Activated naive CD8-positive, alpha-beta T cell treated with anti-CD3 and anti-CD28 coated beads, Interleukin-2, amount 10 ng/mL, durations not matched to agents 7 days and 5 days (primary cell): ENCODE measurements at places on chromosomes 2 and 18. TPM values are rescaled to one million over a fixed set of nuclear protein-coding genes. Genes with fewer than 3 reads are reported as not detected.

Gene SKOR2
- not detected for total RNA-seq

Gene GALNT5
- not detected for total RNA-seq

Gene GALR1
- not detected for total RNA-seq

Gene LCT
- total RNA-seq: 0.14 TPM

Gene CLEC4F
- not detected for total RNA-seq

DNA sequence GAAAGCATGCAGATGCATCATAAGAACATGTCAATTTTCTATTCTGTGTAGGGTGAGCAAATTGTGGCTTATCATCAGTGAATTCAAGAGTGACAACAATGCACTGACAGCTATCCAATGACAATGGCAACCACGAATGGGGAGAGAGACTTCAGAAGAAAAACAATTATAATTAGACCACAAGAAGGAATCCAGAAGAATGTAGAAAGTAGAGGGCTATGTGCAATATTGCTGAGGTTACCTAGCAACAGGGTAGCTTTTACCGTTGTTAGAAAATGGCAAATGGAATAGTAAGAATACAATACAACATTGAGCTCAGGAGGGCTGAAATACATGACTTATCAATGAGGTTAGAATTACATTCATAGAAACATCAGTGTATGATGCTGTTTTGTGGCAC is 71.1 kb upstream of the SESTD1 start:
- no peak overlapping the region for H3K27ac ChIP-seq
- no peaks in the 10 kb centered on the region for H3K36me3 ChIP-seq
- H3K4me1 ChIP-seq: no peaks in the 10 kb centered on the region
- no peak for DNase-seq
- peaks cover 24% of the 10 kb centered on the region for H3K27me3 ChIP-seq
- H3K4me3 ChIP-seq: no peak overlapping the region

- H3K36me3 ChIP-seq: no peaks in the 10 kb centered on the region
- H3K27ac ChIP-seq: no peak overlapping the region
- no peaks in the 10 kb centered on the region for H3K4me1 ChIP-seq
- no peaks in the 10 kb centered on the region for H3K27me3 ChIP-seq
Observed at GRCh38 chr2:52857722-52858121, 909.9 kb upstream of the CHAC2 start.

- no peak overlapping the region for H3K4me3 ChIP-seq
- H3K36me3 ChIP-seq: no peaks in the 10 kb centered on the region
- no peaks in the 10 kb centered on the region for H3K27me3 ChIP-seq
- no peak overlapping the region for H3K27ac ChIP-seq
- no peak for DNase-seq
Observed at GRCh38 chr18:56458770-56459712, 179.4 kb downstream of the TXNL1 start.

GRCh38 chr2:192655916-192656315 is 461.2 kb upstream of the TMEFF2 start:
- no peak for DNase-seq
- no peaks in the 10 kb centered on the region for H3K36me3 ChIP-seq
- no peaks in the 10 kb centered on the region for H3K27me3 ChIP-seq

DNA sequence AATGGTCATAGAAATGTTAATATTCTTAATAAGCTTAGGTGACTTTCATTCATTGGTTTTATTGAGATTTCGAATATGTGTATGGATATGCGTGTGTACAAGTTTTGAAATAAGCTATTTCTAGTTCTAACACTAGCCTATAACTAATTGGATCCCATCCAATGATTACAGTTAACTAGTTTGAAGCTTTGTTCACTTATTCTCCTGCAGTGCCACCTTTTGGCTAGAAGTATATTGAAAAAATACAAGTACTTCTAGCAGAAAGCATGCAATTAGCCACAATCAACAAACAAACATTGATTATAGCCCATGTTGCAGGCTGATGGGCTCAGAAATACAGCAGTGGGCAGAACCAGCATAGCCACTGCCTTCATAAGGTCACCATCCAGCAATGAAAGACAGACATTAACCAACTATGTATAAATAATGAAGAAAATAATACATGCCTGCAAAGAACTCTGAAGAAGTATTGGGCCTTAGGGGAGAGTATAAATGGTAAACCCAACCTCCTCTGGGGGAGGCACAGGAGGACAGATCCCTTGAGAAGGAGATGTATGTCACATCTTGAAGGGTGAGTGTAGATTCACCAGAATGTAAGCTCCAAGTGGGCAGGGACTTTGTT is 5.1 kb upstream of the PIEZO2 start:
- H3K27ac ChIP-seq: no peak overlapping the region
- no peak for DNase-seq
- H3K4me3 ChIP-seq: no peak overlapping the region
- no peaks in the 10 kb centered on the region for H3K36me3 ChIP-seq

DNA sequence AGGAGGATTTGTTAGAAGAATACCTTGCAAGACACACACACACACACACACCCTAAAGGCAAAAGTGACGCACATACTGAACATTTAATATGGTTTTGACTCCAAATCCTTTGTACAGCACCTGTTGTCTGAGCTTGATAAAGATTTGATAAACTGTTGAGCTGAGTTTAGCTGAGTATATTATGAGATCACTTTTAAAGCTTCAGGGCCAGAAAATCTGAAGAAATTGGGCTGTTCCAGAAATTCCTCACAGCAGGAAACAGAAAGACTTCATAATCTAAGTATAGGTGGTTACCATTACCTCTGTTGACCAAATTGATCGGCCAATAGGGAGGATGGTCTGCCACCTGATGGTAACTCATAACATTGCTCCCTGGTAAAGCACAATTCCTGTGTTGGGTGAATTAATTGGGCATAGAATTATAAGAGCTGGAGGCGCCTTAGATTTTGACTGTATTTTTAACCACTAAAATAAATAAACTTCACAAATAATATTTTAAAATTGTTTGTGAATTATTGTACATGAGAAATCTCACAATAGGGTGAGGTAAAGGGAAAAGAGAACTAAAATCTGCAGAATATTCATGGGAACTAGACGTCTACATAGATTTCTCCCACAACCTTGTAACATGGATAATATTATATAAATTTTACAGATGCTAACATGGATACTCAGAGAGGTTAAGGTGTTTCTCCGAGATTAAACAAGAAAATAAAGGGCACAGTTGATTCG is 21.8 kb upstream of the RPIA start:
- H3K27ac ChIP-seq: no peak overlapping the region
- no peaks in the 10 kb centered on the region for H3K4me1 ChIP-seq
- H3K36me3 ChIP-seq: no peaks in the 10 kb centered on the region
- no peak overlapping the region for H3K4me3 ChIP-seq
- no peak for DNase-seq
- peaks cover 14% of the 10 kb centered on the region for H3K27me3 ChIP-seq

- no peak for DNase-seq
- H3K4me1 ChIP-seq: peaks cover 29% of the 10 kb centered on the region
- no peak overlapping the region for H3K27ac ChIP-seq
- no peaks in the 10 kb centered on the region for H3K27me3 ChIP-seq
- peaks cover 22% of the 10 kb centered on the region for H3K36me3 ChIP-seq
Observed at GRCh38 chr2:28267282-28267681, 125.4 kb upstream of the FOSL2 start.

GRCh38 chr2:180715044-180715443 is 265.4 kb upstream of the UBE2E3 start:
- H3K36me3 ChIP-seq: no peaks in the 10 kb centered on the region
- H3K27me3 ChIP-seq: no peaks in the 10 kb centered on the region
- no peak overlapping the region for H3K27ac ChIP-seq
- no peaks in the 10 kb centered on the region for H3K4me1 ChIP-seq
- no peak overlapping the region for H3K4me3 ChIP-seq
- DNase-seq: no peak

DNA sequence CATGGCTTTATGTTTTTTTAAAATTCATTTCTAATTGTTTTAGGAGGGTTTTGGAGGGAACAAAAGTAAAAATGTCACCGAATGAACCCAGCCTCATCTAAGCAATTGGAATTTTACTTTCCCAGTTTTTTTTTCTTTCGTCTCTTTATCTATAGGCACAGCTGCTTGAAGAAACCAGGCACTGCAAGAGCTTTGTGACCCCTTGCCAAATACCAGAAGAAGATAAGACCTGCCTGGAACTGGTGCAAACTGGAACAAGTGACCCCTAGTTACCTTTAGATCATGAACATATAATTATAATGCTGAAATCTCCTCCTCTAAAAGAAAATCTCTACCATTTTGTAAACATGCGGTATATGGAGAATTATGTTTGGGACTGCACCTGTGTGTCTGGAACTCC is 100.9 kb downstream of the TSN start:
- no peaks in the 10 kb centered on the region for H3K4me1 ChIP-seq
- DNase-seq: no peak
- H3K36me3 ChIP-seq: no peaks in the 10 kb centered on the region
- no peak overlapping the region for H3K4me3 ChIP-seq
